ENCODE measurements at places on chromosomes 6 and 20.

DNA sequence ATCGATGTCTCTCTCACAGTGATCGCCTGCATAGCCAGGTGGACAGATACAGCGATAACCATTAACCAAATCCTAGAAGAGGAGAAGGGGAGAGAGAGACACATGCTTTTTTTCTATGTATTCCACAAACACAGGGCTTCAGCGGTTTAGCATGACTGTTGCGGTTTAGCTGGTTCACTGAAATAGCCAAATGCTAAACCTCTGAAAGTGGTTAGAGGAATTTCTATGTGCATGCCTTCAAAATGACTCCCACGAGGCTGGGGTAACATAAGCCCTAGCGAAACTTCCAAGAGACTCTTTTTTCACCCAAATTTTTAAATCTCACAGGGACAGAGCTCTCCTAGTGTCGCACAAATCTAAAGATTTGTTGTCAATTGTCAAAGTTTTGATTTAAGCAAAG, 25.1 kb downstream of the JAG1 start:
- DNase-seq = no peak

DNA sequence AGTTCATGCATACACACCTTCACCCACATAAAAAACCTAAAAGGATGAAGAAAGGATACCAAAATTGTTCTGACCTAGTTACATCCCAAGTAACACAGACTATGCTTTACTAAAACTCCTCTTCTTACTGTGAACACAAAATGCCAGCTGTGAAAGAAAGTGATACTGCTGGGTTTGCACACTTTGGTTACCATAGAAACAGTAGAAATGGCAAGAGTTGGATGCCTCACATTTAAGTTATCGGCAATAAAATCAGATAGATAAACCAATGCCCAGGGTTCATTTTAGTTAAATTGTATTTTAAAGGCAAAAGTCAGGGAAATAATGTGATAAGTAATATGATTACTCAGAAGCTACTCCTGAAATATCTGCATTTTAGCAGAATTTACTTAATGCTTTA, 161.9 kb downstream of the CDK19 start:
- no peak for DNase-seq

DNA sequence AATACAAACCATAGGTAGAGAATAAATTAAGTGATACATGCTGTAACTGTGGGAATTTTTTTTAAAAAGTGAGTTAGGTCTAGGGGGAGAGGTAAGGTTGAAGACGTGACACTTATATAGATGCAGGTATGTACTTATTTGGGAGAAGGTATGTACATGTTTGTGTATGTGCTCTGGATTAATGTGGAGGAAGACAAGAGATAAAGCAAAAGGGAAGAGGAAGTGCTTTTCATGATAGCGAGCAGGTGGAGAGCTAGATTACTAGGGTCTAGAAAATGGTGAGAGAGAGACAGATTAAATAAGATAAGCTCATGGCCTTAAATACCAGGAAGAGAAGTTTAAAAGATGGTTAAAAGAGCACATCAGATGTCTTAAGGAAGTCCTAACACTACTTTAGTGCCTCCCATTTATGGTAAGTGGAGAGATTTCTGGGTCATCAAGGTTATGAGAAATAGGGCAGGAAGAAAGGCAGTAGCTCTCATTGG, 92.5 kb downstream of the MAN1A1 start:
- DNase-seq = no peak

GRCh38 chr20:42530855-42531448, 658.8 kb downstream of the PTPRT start:
- peak; percentile 30 for DNase-seq

DNA sequence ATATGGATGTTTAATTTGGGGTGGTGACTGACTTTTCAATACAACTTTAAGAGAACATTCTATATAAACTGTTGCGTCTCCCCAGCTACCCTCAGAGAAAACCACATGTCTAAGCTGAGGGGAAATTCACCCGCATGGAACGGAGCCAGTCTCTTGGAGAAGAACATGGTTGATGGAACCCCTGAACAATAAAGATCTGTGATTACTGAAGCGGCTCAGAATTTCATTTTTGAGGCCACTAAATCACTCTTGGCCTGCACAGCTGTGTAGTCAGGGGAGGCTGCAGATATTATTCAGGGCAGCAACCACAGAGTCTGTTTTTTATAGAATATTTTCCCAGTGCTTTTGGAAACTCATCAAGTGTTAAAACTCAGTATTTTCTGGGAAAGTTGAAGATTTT, 73.8 kb downstream of the EYA4 start:
- DNase-seq = no peak

DNA sequence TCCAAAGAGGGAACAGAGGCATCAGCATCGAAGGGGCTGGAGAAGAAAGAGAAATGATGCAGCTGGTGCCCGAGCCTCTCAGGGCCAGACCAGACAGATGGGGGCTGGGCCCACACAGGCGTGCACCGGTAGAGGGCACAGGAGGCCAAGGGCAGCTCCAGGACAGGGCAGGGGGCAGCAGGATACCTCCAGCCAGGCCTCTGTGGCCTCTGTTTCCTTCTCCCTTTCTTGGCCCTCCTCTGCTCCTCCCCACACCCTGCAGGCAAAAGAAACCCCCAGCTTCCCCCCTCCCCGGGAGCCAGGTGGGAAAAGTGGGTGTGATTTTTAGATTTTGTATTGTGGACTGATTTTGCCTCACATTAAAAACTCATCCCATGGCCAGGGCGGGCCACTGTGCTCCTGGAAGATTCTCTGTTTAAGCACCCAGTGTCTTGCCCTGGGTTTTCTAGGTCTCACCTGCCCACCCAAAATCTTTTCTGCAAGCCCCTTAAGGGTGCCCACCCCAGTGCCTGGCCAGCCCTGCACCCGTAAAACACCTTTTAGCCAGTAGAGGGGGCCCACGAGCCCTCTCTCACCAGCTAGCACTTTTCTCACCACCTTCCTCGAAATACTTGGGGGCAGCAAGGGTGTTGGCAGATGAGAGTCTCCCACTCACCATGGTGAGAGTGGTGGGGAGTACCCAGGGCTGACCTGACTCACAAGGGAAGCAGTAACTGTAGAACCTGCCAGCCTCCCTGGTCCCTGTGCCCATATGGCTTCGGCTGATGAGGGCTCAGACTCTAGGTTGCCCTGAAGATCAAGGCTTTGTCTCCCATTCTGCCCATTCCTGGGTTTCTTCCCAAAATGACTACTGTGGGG, 35.7 kb upstream of the ID1 start:
- DNase-seq = no peak

- DNase-seq = no peak
Measured at GRCh38 chr6:157768304-157768703, 54.7 kb upstream of the SNX9 start.

- DNase-seq = no peak
Measured at GRCh38 chr6:169155481-169155880, 98.2 kb downstream of the THBS2 start.

- no peak for DNase-seq
Measured at GRCh38 chr6:7823552-7823951, 87.0 kb downstream of the TXNDC5 start.

DNA sequence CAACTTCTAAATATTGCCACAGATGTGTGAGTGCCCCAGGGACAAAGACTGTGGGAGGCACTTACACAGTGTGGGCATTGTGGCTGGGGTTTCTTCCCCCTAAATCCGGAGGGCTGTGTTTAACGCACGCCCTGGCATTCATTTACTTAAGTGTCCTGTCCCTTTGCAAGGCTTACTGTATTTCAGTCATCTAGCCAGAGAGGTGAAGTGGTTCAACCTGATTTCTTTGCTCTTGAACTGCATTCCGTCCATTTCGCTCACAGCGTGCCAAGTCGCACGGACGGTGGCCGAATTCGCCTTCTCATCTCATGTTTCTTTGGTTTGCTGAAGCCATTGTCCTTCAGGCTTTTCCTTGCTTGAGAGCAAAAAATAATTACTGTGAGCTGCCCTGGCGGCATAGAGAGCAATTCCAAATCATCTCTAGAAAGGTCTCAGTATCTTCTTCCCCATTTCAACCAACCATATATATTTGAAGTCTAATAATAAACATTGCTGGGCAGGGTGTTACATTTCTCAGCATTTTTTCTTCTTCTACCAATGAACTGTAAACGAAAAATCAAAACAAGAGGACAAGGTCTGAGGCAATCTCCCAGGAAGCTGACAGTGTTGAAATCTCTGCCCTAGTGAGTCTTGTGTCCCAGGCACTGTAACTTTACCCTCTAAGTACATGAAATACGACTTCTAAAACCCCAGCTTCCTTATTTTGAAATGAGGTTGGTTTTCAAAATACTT, 16.9 kb downstream of the SYTL3 start:
- no peak for DNase-seq

Data from muscle of arm (tissue), 14 donors.